ENCODE measurements at places on chromosomes 5 and 9. TPM values are rescaled to one million over a fixed set of nuclear protein-coding genes. Genes with fewer than 3 reads are reported as not detected.
A peak's percentile ranks its signal among the peaks of the same experiment; 100 is the strongest.

- H3K27ac ChIP-seq = no peak overlapping the region
- DNase-seq = no peak
- no peaks in the 10 kb centered on the region for H3K4me1 ChIP-seq
- H3K27me3 ChIP-seq = no peaks in the 10 kb centered on the region
Observed at GRCh38 chr9:19660019-19660418, 128.8 kb downstream of the SLC24A2 start.

DNA sequence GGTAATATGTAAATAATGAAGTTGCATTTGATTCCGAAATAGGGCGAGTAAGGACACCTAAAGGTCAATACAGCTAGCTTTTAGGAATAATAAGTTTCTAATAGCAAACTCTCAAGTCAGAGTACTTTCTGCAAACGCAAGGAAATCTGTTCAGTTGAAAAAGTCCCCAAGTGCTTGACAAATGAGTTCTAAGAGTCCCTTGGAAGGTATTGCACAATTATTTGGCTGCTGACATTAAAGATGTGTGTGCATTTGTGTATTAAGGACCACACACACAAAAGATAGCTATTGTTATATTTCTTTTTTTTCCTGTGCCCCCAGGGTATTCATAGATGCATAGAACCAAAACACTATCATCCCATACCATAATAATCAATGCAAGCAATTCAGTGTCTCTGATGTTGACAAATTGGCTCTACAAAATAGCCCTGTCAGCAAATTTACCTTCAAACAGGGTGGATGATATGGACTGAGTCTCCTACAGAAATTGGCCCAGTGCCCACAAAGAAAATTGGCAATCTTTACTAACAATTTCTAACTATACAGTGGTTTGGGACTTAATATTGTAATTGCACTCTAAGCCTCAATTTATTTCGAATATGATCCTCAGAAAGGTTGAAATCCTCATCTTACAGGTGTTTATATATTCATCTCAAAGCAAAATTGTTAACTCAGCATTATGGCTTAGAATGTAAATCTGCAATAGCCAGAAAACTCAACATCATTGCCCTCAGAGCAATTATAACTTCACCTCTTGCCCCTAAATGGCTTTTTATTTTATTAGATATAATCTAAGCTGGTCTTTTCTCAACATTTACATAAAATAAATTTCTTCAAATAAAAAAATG is 827.2 kb downstream of the MAT2B start:
- H3K27me3 ChIP-seq = no peaks in the 10 kb centered on the region
- DNase-seq = no peak
- no peaks in the 10 kb centered on the region for H3K36me3 ChIP-seq
- H3K4me1 ChIP-seq = no peaks in the 10 kb centered on the region
- no peak overlapping the region for H3K4me3 ChIP-seq

DNA sequence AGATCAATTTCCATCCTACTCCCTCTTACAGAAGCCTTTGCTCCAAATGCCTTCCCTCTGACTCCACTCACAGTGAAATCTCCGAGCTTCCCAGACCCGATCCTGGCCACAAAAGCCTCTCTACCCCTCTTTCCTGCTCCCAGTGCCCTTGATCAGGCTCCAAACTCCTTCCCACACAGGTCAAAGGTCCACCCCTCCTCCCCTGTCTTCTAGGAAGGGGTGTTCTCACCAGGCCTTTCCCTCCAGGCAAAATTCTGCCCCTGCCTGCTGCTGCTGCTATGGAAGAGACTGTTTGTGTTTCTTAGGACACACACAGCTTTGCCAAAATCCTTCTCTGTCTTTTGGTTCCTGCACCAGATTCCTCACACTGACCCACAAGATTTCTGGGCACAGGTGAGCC is 85.8 kb upstream of the ALDH1A1 start:
- H3K27me3 ChIP-seq = no peaks in the 10 kb centered on the region
- no peak overlapping the region for H3K4me3 ChIP-seq
- no peak for DNase-seq
- H3K4me1 ChIP-seq = peaks cover 15% of the 10 kb centered on the region

GRCh38 chr5:11009576-11009975 is 248.5 kb upstream of the DAP start:
- peaks cover 3% of the 10 kb centered on the region for H3K27me3 ChIP-seq
- no peaks in the 10 kb centered on the region for H3K4me1 ChIP-seq
- H3K27ac ChIP-seq = no peak overlapping the region
- no peak for DNase-seq

DNA sequence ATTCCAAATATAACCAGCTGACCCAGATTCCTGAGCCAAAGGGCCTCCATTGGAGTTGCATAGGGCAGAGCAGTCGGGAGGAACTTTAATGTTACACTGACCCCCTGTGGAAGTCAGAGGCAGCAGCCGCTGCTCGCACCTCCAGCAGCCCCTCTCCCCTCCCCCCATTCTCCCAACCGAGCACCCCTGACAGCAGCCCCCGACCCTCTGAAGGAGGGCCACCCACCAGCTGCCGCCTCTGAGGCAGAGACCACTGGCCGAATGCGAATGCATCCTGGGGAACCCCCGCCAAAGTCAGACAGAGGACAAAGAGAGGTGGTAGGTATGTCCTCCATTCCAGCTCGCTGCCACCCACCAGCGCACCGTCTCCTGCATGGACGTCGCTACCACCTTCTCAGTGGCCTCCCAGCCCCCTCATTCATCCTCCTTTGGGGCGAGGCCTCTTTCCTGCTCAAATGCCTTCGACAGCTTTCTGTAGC is 231.0 kb downstream of the CDK5RAP2 start:
- no peaks in the 10 kb centered on the region for H3K27me3 ChIP-seq
- H3K36me3 ChIP-seq = no peaks in the 10 kb centered on the region
- peak; percentile 41 for DNase-seq
- H3K4me3 ChIP-seq = no peak overlapping the region
- no peaks in the 10 kb centered on the region for H3K4me1 ChIP-seq

DNA sequence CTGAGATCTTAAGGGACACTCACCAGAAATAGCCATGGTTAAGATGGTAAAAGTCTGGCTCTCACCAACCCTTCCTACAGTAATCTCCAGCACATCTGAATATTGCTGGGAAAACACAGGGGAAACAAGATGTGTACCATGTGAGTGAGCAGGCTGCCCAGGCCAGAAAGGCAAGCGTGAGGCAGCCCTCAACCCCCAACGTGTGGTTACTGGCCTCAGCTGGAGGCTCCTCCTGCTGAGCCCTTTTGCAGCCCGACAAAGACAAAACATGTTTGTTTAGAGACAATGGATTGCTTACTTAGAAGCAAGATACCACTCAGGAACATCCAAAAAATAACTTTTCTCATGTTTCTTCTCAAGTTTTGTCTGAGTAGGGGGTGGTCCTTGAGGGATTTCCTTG is 16.6 kb downstream of the ZFP62 start:
- H3K27ac ChIP-seq = no peak overlapping the region
- no peak overlapping the region for H3K4me3 ChIP-seq
- H3K4me1 ChIP-seq = no peaks in the 10 kb centered on the region
- H3K27me3 ChIP-seq = no peaks in the 10 kb centered on the region

DNA sequence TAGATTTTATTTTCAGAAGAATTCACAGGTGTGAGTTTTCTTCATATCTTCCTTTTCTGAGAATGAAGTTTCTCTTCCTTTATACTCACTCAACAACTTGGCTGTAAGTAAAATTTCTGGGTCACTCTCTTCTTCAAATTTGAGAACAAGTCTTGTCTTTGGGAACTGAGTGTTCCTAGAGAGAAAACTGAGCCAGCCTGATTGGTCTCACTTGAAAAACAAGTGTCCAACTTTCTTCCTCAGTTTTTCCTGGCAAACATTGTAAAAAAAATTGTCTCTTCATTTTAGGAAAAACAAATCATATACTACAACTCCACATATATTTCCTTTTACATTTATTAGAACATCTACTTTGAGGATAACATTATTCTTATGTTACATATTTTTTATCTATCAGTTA is 156.1 kb upstream of the GHR start:
- no peaks in the 10 kb centered on the region for H3K36me3 ChIP-seq
- no peak overlapping the region for H3K27ac ChIP-seq
- no peaks in the 10 kb centered on the region for H3K4me1 ChIP-seq

GRCh38 chr9:34589636-34590380 is at the start of gene CNTFR:
Gene CNTFR (minus strand): TSS chr9:34589724. CDS start chr9:34568981, 20,743 bp downstream.
- H3K4me3 ChIP-seq = peak within 1 kb of the TSS; percentile 9
- DNase-seq = no peak
- H3K4me1 ChIP-seq = peaks cover 65% of the 10 kb centered on the region

DNA sequence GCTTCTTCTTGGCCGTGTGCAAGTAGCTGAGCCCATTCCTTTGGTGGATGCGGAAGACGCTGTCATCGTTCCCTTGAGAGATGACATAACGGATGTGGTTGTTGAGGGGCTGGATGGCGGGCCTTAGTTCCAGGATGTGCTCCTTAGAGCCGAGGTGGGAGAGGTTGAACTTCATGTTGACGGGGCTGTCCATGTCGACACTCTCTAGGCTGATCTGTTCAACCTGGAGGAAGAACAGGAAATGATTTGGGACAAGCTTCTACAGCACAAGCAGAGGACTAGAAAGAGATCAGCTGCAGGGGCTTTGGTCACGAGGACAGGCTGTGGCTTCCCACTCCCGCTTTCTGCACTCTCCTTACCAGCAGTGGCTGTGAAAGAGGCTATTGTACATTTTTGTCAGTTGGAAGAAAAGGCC is 176.0 kb downstream of the SLC12A2 start:
- DNase-seq = no peak
- H3K4me1 ChIP-seq = no peaks in the 10 kb centered on the region
- no peaks in the 10 kb centered on the region for H3K27me3 ChIP-seq
- H3K4me3 ChIP-seq = no peak overlapping the region
- H3K36me3 ChIP-seq = no peaks in the 10 kb centered on the region
- H3K27ac ChIP-seq = no peak overlapping the region

DNA sequence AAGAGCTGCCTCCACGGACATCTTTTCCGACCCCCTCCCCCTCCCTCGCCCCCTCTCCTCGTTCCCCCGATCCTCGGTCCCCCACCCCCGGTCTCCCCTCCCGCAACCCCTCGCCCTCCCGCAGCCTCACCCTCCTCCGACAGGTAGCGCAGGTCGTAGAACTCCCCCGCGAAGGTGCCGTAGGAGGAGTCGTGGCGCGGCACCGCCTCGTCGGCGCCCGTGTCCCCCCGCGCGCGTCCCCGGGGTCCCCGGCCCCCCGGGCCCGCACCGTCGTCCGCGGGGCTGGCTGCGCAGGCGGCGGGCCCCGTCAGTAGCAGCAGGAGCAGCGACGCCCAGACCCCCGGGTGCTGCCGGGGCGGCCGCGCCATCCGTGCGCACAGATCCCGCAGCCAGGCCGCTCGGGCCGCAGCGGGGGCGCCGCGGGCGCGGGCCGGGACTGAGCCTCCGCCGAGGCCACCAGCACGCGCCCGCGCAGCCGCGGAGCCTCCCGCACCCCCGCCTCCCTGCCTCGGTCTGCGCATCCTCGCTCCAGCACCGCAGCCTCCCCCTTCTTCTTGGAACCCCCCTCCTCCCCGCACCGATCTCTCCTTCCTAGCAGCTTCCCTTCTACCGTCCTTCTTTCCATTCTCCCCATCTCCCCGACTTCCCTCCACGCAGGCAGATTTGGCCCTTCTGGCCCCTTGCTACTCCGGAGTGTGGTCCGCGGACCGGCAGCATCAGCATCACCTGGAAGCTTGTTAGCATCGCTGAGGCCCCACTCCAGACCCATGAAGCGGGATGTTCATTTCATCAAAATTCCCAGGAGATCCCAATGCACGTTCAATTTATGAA is at the start of gene FRRS1L:
Gene FRRS1L, minus strand, starts transcription at position 479 of the 831 bp plus-strand sequence. Its CDS starts 111 bp downstream, at position 368.
- peaks cover 3% of the 10 kb centered on the region for H3K4me1 ChIP-seq
- H3K27ac ChIP-seq = no peak within 1 kb of the TSS
- H3K36me3 ChIP-seq = no peaks in the 10 kb centered on the region

- no peaks in the 10 kb centered on the region for H3K4me1 ChIP-seq
- H3K36me3 ChIP-seq = no peaks in the 10 kb centered on the region
- no peak overlapping the region for H3K4me3 ChIP-seq
- no peak for DNase-seq
Observed at GRCh38 chr5:53206562-53206961, 97.0 kb upstream of the MOCS2 start.

DNA sequence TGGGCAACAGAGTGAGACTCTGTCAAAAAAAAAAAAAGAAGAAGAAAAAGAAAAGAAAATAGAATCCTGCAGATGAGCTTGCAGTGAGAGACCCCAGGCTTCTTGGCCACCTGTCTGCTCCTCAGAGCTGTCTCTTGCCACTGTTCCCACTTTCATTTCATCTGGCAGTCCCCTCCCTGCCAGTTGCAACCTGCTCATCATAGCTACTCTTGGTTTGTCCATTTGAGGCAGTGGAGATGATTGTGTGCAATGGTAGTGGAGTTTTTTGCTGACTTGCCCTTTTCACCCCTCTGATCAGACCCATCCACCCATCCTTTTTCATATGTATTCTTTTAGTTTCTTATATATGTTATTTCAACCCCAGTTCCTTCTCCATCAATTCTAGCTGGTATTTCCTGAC is 28.7 kb downstream of the ANKRD33B start:
- H3K4me1 ChIP-seq = no peaks in the 10 kb centered on the region
- no peaks in the 10 kb centered on the region for H3K36me3 ChIP-seq
- no peak overlapping the region for H3K4me3 ChIP-seq
- H3K27ac ChIP-seq = no peak overlapping the region

DNA sequence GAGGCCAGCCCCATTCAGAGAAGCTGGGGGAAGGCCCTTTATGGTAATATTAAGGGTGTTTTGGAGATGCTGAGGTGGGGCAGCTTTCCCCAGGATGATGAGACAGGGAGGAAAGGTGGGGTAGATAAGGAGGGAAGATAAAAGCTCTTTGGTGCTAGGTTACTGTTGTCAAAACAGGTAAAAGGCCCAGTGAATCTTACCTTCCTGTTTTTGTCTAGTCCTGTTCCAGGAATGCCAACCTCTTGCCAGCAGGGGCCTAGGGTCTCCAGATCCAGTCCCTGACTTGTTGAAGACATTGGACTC is 797 bp upstream of the CCL27 start:
- no peaks in the 10 kb centered on the region for H3K36me3 ChIP-seq
- no peak overlapping the region for H3K4me3 ChIP-seq
- H3K27ac ChIP-seq = no peak overlapping the region
- DNase-seq = no peak

DNA sequence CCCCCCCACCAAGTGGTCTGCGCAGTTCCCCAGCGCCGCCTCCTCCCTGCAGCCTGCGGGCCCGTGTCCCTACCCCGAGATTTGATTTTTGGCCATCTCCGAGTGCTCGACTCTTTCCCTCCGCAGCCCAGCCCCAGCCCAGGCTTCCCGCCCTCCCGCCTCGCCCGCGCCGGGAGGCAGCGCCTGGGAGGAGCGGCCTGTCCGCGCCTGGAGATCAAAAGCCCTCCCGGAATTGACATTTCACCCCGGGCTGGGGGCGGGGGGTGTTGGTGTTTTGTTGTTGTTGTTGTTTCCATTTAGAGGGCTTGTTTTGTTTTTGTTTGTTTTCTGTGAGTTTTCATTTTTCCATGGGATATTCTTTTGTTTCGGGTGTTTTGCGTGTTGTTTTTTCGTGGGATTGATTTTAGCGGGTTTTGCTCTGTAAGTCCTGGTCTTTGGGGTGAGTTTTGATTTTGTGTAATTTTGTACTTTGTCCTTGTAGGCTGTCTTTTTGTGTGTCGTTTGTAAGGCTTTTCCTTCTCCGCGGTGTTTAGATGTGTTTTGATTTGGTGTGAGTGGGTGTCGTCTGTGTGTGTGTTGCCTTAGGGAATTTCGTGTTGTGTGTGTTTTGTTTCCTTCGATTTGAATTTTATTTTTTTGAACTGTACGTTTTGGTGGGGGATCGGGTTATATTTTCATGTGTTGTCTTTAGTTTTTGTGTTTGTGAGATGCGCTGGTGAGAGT is 1.7 kb upstream of the PAX5 start:
- H3K27me3 ChIP-seq = peaks cover 45% of the 10 kb centered on the region
- no peak overlapping the region for H3K4me3 ChIP-seq
- no peaks in the 10 kb centered on the region for H3K36me3 ChIP-seq
- no peak for DNase-seq
- no peak overlapping the region for H3K27ac ChIP-seq
- peaks cover 8% of the 10 kb centered on the region for H3K4me1 ChIP-seq

Gene SPINK7
- total RNA-seq = not detected

Gene ANKRD31
- total RNA-seq = 0.05 TPM

Gene MOB3B
- total RNA-seq = 0.79 TPM

Gene ROPN1L
- total RNA-seq = 1.2 TPM

Gene GCNT4
- 1.3 TPM for total RNA-seq
